Stimulated activated CD4-positive, alpha-beta T cell treated with anti-CD3 and anti-CD28 coated beads, Interleukin-4, amount 100 ng/mL, for 4 hours (primary cell): ENCODE measurements at places on chromosomes 12 and 14.

DNA sequence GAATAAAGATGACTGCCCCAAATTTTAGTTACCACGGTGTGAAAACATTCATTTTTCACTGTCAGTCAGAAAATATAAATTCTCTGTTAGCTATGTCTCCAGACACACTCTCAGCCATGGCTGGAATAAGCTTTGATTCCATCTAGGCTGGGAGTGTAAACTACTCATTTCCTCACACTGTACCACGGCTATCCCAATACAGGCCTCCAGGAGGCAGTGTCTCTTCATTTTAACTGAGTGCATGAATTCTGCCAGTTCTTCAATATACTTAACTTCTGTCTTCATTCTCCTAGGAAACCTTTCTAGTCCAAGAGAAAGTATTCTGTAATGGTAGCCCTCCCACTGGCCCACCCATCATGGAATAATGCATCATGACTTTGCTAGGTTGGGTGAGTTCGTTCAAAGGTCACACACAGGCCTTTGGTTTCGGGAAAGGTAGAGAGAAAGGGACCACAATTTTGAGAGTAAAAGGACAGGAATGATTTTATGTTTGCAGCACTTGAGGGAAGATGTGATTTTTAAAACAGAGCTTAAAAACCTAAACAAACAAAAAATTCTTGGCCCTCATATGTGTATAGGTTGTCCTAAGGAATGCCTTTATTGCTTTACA, 381.1 kb downstream of the SEC23A start:
- DNase-seq: no peak

GRCh38 chr14:95318399-95319311, 1.1 kb downstream of the CLMN start:
- DNase-seq: no peak

DNA sequence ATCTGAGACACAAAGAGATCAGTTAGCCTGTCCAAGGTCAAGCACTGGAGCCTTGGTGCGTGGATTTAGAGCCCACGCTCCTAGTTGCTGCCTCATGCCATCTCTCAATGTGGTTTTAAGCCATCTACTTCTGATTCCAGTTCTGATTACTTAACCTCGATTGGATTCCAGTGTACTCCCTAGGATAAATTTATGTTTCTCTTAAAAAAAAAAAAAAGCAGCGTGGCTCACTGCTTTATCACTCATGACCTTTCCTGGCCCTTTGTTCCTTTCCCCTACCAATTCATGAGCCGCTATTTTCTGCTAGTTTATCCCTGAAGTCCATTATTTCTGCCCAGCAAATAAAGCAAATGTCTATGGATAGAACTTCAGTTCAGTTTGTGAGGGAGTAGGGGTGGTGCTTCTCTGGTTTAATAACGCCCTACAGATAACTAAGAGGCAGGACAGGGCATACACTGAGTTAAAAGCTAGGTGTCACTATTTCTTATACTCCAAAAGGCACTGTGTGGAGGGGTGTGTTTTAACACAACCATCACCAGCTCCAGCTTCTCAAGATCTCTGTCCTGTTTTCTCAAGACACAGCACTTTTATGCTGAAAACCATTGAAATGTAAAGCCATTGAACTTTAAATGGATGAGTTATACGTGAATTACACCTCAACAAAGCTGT, 9.8 kb upstream of the PARP11 start:
- no peak for DNase-seq

- DNase-seq: no peak
Observed at GRCh38 chr12:28460420-28461130, 270.3 kb downstream of the CCDC91 start.

- DNase-seq: no peak
Observed at GRCh38 chr12:3150931-3151835, 74.0 kb downstream of the TSPAN9 start.

- no peak for DNase-seq
Observed at GRCh38 chr12:24952389-24952788, 3.5 kb upstream of the BCAT1 start.
